Activated CD4-positive, alpha-beta T cell treated with anti-CD3 and anti-CD28 coated beads, Interleukin-2, amount 50 U/mL, for 4 hours (primary cell): ENCODE measurements at places on chromosomes 7 and 10.

- no peak for DNase-seq
These were observed 91.3 kb downstream of the CACNB2 start for GRCh38 chr10:18231480-18231879.

- no peak for DNase-seq
These were observed 20.8 kb upstream of the SEPTIN7 start for GRCh38 chr7:35780070-35780469.

DNA sequence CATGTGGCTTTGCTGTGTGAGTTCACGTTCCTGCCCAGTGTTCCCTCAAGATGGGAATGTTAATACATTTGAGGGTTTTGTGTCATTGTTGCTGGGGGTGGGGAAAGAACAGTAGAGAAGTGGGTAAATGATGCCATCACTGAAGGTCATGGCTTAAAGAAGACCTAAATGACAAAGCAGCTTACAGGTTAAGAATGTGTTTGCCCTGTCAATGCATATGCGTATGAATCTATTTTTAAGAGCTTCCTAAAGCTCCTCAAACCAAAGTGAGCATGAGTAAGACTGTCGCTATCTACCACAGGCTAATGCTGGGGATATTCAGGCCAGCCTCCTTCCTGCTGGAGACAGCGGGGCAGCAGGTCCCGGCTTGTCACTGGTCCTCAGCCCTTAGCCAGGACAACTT lies 162.9 kb downstream of the CREB5 start:
- no peak for DNase-seq

GRCh38 chr7:158973440-158973839 lies 117.1 kb downstream of the DYNC2I1 start:
- peak; percentile 20 for DNase-seq

DNA sequence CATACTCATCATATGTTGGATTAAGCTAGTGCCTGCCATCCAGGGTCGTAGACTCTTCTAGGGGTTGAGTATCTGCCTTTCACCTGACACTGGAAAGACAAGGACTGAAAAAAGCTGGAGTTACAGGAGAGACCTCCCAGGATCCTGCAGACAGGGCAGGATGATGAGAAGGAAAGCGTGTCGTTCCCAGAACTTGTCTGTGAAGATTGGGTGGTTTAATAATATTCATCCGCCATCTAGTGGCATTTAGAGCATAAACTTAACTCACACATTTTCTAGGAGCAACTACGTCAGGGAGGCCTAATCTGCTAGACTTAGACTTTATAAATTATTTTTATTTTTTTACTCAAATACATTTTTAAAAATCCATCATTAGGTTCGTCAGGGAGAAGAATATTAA lies 59.6 kb downstream of the ADRB1 start:
- DNase-seq, result no peak

- DNase-seq, result no peak
These were observed 16.8 kb downstream of the VSIR start for GRCh38 chr10:71756311-71757191.

GRCh38 chr7:45515346-45515745 lies 58.8 kb upstream of the ADCY1 start:
- DNase-seq, result no peak

DNA sequence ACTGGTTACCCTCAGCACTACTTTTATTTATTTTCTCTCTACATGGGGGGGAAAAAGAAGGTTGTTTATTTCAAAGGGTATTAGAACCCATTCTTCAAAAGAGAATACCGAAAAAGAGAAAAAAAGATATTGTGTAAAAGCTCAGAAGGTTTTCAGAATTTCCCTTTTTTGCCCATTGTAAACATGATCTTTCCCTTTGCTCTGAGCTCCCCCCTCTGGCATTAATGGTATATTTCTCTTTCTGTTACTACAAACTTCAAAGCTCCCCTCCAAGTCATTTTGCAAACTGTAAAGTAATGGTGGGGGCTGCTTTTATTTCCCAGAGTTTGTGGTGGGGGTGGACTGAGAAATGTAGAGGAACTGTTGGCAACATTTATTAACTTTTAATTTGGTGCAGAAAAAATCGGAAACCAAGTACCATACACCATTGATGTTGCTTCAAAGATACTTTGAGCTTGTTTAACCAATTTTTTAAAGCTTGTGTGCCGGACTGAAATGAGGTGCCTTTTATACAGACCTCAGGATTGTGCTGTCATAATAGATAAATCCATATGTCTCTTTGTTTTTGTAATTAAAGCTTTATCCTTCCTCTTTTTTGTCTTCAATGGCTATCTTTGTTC lies 181.5 kb downstream of the EXOC4 start:
- no peak for DNase-seq

DNA sequence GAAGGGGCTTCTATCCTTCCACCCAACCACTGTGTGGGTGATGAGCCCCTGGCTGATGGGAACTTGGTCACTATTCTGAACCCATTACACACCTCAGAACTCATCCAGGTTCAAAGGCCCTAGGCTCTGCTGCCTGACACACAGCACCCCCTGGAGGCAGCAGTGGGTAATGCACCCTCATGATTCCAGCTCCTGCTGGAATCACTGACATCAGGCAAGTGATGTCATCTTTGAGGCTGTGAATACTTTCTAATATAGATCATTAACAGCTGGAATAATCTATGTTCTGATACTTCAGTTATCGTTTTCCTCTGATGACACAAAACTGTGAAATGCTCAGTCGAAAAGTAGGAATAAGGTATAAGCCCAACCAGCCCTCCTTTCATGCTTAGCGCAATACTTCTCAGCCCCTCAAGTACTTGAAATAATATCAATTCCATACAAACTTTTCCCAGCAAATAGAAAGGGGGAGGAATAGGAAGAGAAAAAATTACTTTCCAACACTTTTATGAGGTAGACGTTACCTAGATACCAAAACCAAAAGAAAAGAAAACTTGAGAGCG lies 7.5 kb upstream of the RBP3 start:
- DNase-seq, result peak; percentile 73

DNA sequence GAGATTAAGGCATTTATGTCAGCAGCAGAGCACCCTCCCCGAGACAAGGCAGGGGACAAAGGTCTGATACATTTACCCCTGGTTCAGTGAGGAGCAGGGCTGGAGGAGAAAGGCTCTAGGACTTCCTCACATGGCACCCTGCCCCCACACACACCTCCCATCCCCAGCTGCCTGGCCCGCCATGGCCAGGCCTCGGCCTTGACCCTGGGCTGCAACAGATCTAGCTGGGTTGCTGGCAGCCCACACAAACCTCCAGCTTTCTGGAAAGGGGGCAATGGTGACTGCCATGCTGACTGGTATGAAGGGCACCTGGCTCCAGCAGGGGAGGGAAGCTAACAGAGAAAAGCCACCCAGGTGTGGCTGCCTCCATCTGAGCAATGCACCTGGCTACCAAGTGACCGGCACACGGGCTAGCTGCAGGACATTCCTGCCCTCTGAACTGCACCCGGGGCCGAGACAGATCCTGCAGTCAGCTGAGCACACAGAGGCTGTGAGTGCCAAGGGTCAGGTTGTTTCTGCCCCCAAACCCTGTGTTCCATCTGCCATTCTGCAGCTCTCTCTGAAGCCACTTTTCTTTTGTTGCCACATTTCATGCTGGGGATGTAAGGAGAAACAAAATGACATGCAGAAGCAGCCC lies 85.8 kb upstream of the LRRC18 start:
- DNase-seq, result no peak

DNA sequence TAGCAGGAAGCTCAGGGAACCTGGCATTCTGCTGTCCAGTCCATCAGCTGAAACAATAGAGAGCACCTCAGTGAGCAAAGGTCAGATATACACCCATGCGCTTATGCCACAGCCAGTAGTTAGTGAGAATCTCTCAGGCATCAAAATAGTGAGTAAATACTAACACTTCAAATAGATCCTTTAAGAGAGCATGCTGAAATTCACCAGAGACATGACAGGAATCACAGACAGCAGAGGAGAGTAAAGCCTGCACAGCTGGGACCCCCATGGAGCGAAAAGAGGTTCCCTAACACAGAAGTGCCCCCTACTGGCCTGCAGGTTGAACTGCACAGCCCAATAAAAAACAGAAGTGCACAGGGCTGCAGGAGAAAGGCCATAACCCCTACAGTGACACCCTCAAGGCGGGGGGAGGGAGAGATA lies 57.6 kb upstream of the ANTXRL start:
- no peak for DNase-seq

DNA sequence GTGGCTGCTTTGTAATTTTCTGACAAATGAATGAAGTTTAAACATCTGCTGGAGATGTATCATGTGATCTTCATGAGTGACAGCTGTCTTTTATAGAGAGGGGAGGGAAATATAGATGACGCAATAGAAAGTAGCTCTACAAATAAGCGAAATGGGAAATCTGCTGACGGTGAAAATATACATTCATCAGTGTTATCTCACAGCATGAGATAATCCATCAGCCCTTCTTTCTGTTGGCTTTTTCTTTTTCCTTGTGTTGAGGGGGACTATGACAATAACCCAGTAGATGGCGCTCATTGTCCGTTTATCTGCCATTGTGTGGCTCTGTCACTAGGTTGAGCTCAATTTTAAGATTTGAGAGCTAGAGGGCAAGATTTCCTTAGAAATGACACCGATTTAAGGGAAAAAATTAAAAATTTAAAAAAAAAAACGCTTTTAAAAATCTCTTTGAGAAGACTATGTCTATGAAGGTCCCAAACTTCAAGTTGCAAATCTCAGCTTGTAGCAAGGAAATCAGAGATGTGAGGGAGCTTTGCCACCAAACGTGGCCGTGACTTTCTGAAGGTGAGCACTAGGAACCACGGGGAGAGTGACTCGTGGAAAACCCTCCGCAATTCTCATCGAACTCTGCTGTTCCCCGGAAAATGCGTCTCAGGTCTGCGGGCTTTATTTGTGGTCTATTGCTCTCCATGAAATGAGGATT lies 114.6 kb upstream of the SFMBT2 start:
- DNase-seq, result peak; percentile 54

DNA sequence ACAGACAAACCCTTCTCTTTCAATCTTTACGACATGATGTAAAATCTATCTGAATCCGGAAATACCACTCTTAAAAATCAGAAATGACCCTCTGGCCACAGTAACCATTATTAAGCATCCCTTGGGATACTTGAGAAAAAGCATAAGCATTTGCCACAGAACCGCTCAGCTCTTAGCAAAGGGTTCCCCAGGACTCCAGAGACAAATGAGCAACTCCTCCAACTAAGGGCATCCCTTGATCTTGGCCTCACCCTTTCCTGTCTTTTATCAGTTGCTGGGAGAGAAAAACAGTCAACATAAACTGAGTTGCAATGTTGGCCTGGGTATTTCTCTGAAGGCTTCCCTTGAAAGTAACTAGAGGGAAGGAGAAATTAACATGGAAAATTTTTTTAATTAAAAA lies 3.5 kb downstream of the PDLIM1 start:
- DNase-seq, result no peak

DNA sequence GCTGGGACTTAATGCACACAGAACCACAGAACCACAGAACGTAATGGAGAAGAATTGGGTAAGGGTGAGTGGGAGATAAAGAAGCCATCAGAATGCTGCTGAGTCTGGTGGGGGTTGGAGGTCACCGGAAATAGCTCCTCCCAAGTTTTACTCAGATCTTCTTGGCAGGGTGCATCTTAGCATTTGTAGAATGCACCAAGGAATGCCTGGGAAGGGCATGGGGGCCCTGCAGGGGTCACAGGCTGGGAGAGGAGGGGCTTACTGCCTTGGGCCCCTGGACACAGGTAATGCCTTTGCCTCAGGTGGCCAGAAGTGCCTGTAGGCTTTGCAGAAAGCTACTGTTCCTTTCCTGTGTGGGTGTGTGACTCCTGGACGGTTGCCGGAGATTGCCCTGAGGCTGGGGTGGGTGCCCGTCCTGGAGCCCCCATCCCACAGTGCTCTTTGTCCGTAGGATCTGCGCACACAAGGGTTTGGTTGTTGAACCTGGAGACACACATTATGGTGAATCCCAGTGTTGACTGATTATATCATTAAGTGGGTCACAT lies 55.1 kb downstream of the MGMT start:
- DNase-seq, result no peak

DNA sequence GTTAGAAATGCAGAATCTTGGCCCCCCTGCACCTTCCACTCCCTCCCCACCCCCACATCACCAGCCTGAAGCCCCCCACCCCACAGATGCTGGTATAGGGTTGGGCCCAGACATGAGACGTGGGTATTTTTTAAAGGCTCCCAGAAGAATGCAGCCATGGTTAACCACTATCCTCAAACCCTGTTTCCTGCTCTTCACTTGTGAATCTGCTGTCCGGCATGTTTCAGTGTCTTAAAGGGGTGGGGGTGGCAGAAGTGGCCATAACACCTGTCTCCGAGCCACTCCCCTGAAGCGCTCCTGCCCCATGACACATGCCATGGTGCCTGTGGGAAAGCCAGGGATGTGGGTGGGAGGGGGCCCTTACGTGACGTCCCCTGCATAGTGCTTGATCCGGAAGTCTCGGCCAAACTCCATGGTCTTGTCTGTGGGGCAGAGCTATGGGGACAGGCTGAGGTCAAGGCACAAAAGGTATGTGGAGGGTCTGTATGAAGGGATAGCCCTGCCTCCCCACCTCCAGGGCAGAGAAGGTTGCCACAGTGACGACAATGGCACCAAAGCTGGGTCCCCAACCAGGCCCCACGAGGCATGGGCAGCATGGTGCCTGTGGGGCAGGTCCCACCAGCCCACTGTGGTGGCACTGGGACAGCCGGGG lies 9.6 kb downstream of the MYO1G start:
- no peak for DNase-seq

DNA sequence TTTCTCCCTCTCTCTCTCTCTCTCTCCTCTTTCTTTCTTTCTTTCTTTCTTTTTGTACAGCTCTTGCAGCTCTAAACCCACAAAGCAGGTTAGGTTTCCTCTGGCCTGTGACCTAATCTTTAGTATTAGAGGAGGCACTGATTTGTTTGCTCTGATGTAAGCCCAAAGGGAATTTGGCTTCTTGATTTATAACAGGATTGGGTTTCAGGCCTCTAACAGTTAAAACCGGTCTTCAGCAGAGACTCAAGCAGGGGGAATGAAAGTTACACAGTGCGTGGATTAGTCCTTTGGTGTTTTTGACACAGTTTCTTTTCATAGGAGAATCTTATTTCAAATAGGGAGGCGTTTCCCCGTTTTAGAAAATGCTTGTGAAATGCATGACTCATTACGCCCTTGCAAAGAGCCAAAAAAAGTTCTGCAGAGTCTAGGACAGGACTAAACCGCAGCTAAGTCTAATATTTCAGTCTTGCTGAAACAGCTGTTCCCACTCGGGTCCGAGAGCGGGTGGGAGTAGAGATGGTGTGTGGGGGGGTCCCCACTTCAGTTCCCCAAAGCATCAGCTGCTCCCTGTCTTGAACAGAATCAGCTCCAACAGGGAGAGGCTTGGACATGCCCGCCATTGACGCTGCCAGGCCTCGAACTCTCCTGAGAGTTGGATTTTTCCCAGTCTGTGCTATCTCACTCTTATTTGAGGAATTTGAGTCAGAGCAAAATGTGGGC lies 296.5 kb upstream of the PITRM1 start:
- DNase-seq, result no peak

GRCh38 chr10:83677795-83678194 lies 461.5 kb upstream of the GHITM start:
- no peak for DNase-seq

GRCh38 chr7:108097703-108098102 lies 32.5 kb downstream of the LAMB4 start:
- DNase-seq, result no peak

DNA sequence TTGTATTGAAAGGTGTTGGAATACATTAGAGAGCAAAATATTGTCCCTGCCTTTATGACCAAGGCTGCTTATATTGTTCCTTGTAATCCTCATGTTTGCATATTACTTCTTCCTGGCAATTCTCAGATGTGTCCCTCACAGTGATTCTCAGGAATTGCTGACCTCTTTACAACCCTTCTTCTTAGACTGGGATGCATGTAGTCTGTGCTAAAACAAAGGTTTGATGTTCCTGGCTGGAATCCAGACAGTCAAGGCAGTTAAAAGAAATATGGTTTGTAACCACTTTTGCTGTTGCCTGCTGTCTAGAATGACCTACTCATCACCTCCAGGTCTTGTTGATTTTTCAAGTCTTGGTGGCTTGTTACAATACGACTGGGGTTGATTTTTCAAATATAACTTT lies 367.6 kb downstream of the HGF start:
- no peak for DNase-seq
